Amniotic stem cell (primary cell): ENCODE measurements at places on chromosomes 13 and 19.

GRCh38 chr13:45752510-45752909 is 50.4 kb downstream of the CBY2 start:
- DNase-seq = no peak

GRCh38 chr19:291561-292280 is 518 bp upstream of the PLPP2 start:
- no peak for DNase-seq

DNA sequence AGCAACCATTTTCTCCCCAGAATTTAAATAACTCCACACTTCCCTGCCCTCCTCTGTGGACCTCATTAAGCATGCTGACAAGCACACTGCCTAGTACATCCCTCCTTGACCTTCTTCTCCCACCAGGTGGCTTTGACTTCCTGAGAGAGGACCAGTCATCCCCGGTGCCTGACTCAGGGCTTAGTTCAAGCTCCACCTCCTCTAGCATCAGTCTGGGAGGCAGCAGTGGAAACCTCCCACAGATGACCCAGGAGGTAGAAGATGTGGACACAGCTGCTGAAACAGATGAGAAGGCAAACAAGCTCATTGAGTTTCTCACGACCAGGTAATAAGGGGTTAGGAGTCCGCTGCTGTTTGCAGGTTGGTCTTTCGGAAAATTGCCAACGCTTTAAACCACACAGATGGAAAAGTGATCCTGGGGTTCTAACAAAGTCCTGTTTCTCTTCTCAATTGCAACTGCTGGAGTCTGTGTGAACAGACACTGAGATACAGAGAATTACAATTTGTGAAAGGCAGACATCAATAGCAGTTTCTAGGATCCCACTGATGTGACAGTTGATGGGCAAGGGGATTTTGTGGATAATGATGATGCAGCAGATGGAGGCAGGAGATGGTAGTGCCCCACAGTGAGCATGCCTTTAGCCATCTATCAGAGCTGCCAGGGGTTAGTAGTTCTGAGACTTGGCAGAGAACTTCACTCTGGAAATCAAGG is 86.7 kb downstream of the ZAR1L start:
- no peak for DNase-seq

DNA sequence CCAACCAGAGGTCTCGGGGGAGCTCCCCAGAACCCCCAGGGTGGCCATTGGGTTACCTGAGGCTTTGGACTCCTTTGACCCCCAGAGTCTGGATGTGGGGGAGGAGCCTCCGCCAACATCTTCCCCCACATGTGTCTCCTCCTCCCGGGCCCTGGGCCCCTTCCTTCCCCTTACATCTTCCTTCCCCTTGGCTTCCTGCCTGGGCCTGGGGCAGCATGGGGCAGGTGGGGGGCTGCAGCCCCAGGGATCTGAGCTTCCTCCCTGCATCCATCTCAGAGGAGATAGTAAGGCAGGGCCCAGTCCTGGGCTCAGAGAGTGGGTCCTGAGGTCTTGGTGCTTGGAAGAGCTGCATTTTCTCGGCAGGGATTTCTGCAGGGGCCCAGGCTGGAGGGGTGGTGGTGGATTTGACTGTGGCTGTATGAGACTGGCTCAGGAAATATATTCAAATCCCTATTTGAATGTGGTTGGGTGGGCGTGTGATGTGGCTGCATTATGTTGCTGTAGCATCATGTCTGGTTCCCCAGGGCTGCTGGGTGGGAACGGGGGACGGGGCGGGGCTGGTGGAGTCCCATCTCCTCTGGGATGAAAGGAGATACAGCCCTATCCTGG is 919 bp downstream of the VAV1 start:
- no peak for DNase-seq

GRCh38 chr13:109387471-109387870 is 398.9 kb downstream of the IRS2 start:
- no peak for DNase-seq

GRCh38 chr13:98626298-98626935 is 49.5 kb upstream of the STK24 start:
- no peak for DNase-seq

- DNase-seq = no peak
Observed at GRCh38 chr19:2615782-2616181, 86.7 kb downstream of the GNG7 start.

GRCh38 chr19:51470966-51471365 is 7.4 kb upstream of the CEACAM18 start:
- no peak for DNase-seq

GRCh38 chr13:114074671-114075315 is 57.6 kb downstream of the RASA3 start:
- no peak for DNase-seq

GRCh38 chr13:24306632-24307031 is 2.7 kb upstream of the C1QTNF9 start:
- DNase-seq = peak; percentile 19

- no peak for DNase-seq
Observed at GRCh38 chr19:8250596-8250995, 41.4 kb downstream of the CERS4 start.

DNA sequence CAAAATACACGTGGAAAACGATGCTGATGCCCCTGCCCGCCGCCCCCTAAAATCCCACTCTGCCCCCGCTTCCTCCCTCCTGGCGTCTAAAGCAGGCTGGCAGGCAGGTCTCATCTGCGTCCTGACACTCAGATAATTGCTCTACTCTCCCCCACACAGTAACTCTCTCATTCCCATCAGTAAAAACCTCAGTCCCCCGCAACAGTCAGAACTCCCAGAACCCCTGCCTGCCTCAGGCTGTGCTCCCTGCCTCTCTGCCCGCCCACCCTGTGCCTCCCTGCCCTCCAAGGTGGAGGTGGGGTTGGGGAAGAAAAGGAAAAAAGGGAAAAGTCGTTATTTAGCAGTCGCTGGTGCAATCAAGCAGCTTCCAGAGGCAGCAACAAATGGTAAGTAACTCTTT is 473.7 kb downstream of the EFNB2 start:
- no peak for DNase-seq
